ENCODE measurements at places on chromosomes 2 and 18.

DNA sequence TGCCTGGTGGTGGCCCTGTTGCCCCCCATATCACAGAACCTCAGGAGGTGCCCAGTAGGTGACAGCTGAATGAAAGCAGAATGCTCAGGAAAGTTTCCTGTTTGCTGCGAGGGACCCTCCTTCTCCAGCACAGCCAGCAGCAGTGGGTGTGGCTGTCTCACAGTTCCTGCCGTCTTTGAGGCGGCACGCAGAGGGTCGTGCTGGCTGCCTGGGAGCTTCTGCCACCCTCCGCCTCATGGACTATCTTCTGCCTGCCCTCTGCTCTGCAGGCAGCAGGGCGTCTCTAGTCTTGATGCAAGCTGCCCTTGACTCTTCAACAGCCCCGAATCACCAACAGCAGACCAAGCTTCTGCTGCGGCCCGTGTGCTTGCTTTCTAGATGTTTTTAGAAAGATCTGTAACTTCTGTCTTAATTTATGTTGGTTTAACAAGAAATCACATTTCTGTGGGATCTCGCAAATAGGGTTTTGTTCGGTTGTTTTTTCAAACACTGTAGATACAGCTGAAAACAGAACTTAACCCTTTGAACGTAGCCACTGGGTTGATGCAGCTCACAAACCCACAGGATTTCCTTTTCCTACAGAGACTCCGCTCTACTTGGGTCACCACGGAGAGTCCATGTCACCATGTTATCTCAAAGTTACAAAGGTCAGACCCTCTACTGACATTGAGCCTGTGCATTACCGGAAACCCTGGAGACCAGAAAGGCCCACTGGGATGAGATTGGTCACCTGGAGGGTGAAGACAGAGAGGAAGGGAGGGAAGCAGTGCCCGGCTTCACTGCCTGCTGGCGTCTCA lies 144.9 kb downstream of the ACOXL start:
- H3K4me1 ChIP-seq: no peaks in the 10 kb centered on the region
- no peak for DNase-seq
- H3K4me3 ChIP-seq: no peak overlapping the region
- no peak overlapping the region for H3K27ac ChIP-seq

GRCh38 chr18:60090170-60090569 lies 190.4 kb downstream of the PMAIP1 start:
- H3K27me3 ChIP-seq: no peaks in the 10 kb centered on the region
- no peaks in the 10 kb centered on the region for H3K36me3 ChIP-seq
- no peak overlapping the region for H3K27ac ChIP-seq
- H3K4me1 ChIP-seq: no peaks in the 10 kb centered on the region
- no peak for DNase-seq
- no peak overlapping the region for H3K4me3 ChIP-seq

DNA sequence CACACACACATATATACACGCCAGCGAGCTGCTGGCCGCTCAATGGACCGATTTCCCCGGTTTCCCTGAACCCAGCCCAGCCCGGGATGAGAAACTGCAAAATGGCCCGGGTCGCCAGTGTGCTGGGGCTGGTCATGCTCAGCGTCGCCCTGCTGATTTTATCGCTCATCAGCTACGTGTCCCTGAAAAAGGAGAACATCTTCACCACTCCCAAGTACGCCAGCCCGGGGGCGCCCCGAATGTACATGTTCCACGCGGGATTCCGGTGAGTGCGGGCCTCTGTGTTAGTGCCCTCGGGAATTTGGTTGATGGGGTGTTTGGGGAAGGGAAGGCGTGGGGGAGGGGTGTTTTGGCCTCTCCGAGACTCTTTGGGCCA lies 392 bp downstream of the ST8SIA3 start:
- peaks cover 20% of the 10 kb centered on the region for H3K27me3 ChIP-seq
- peak overlapping the region; percentile 93 for H3K27ac ChIP-seq
- peak overlapping the region; percentile 86 for H3K4me3 ChIP-seq
- H3K36me3 ChIP-seq: peaks cover 2% of the 10 kb centered on the region
- DNase-seq: peak; percentile 24
- peaks cover 11% of the 10 kb centered on the region for H3K4me1 ChIP-seq

- H3K36me3 ChIP-seq: peaks cover 4% of the 10 kb centered on the region
- no peak for DNase-seq
- peaks cover 2% of the 10 kb centered on the region for H3K4me1 ChIP-seq
- H3K27me3 ChIP-seq: peaks cover 13% of the 10 kb centered on the region
Observed at GRCh38 chr2:75491129-75491753, 69.5 kb downstream of the EVA1A start.

DNA sequence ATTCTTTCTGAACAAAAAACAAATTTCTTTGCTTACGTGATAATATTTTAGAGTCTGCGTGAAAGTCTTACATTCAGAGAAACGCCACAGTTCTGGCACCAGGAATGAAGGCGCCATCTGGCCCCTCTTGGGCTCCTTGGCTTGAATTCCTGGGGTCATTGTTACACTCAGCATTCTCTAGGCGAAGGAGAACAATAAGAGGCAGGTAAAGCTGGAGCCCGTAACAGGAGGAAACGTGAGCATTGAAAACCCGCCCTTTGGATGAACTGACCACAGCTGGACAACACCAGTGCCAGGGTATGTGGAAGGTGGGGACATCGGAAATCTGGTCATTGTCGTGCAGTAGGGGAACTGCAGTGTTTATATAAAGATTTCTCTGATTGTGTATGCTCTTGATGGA lies 144.8 kb downstream of the RNF152 start:
- H3K4me3 ChIP-seq: no peak overlapping the region
- DNase-seq: no peak
- no peaks in the 10 kb centered on the region for H3K27me3 ChIP-seq
- H3K4me1 ChIP-seq: peaks cover 42% of the 10 kb centered on the region
- H3K36me3 ChIP-seq: no peaks in the 10 kb centered on the region

Data from progenitor cell of endocrine pancreas (in vitro differentiated cells).